ENCODE measurements at places on chromosomes 6 and 20.

DNA sequence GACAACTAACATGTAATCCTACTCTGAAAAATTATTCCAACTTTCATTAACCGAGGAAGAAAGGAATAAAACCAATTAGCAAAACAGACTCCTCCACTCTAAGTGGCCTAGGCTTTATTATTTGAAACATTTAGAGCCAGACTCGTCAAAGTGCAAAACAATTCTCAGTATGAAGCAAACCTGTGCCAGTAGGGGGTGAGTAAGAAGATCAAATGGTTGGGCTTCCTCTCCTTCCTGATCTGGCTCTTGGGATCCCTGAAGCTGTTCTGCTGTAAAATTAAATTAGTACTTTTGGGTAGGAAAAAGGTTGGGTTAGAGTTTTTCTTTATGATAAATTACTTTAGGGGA lies 177.6 kb upstream of the MAN1A1 start:
- no peak for DNase-seq

DNA sequence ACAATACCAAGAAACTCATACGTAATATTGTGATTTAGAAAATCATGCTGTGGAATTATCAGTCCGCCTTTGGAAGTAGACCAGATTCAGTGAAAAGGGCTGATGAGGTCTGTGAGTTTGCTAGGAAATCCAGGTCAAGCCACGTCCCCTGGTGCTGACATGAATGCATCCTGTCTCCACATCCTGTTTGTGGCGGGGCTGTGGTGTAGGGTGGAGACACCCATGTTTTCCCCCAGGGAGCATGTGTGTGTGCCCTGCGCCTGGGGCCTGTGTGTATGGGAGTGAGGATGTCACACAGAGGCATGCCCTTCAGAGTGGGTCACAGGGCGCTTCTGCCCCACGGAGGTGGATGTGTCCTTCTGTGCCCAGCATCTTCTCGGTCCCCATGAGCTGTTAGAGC lies 109.1 kb downstream of the SASH1 start:
- DNase-seq, result no peak

- no peak for DNase-seq
These were observed 153.0 kb upstream of the PTPN1 start for GRCh38 chr20:50356962-50357782.

DNA sequence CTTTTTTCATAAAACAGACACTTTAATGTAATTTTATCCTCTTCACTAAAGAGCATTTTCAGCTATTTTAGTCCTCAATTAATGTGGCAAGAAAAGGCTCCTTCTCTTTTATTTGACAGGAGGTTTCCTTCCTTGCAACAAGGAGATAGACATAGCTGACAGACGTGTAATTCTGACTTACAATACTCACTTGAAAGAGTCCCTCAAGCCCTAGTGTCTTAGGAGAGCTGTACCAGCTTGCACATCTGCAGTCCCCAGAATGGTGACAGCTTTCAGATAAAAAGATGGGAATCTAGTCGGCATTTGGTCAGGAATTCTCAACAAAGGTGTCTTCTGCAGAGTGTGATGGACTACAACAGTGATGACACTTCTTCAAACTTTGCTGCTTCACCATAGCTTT lies 603.7 kb upstream of the PTCHD4 start:
- DNase-seq, result no peak

DNA sequence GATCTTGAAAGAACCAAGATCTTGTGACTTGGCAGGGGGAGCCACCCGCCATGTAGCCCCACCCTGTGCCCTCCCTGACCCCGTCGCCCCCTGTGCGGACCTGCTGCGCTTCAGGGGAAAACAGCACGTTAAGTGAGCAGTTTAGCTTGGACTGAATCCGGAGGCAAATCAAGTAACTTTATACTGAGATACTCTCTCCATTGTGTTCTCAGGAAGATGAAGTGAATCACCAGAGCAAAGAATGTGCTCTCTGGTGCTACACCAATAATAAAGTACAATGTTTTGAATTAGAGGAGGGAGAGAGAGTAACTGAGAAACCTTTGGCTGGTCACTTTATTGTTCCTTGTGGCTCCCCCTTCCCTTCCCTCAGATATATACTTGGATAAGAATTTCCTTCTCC lies 83.4 kb downstream of the TXNDC5 start:
- no peak for DNase-seq
